Natural killer cell (primary cell): ENCODE measurements at places on chromosomes 16 and 17. TPM values are rescaled to one million over a fixed set of nuclear protein-coding genes. Genes with fewer than 3 reads are reported as not detected.

DNA sequence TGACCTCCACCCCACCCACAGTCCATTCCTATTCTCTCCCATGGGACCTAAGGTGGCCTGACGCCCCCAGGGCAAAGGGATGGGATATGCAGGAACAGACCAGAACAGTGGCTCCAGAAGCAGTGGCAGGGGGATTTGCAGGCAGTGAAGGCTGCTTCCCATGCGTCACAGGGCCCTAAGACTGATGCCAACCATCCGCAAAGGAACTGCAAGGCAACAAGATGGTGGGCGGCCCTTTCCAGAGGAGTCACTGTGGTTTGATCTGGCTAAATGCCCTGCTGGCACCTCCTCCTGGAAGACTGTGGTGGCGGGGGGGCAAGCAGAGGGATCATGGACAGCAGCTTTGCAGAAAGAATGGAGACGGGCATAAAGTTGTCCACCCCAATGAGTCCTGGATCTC lies 4.4 kb upstream of the SLC39A11 start:
- no peak overlapping the region for H3K27ac ChIP-seq
- DNase-seq = no peak
- H3K27me3 ChIP-seq = no peaks in the 10 kb centered on the region
- peaks cover 32% of the 10 kb centered on the region for H3K4me1 ChIP-seq

- no peaks in the 10 kb centered on the region for H3K4me1 ChIP-seq
- DNase-seq = no peak
- H3K4me3 ChIP-seq = no peak overlapping the region
- no peaks in the 10 kb centered on the region for H3K27me3 ChIP-seq
- H3K27ac ChIP-seq = no peak overlapping the region
- H3K36me3 ChIP-seq = peaks cover 17% of the 10 kb centered on the region
These were observed 8.8 kb downstream of the MBTD1 start for GRCh38 chr17:51251010-51251409.

DNA sequence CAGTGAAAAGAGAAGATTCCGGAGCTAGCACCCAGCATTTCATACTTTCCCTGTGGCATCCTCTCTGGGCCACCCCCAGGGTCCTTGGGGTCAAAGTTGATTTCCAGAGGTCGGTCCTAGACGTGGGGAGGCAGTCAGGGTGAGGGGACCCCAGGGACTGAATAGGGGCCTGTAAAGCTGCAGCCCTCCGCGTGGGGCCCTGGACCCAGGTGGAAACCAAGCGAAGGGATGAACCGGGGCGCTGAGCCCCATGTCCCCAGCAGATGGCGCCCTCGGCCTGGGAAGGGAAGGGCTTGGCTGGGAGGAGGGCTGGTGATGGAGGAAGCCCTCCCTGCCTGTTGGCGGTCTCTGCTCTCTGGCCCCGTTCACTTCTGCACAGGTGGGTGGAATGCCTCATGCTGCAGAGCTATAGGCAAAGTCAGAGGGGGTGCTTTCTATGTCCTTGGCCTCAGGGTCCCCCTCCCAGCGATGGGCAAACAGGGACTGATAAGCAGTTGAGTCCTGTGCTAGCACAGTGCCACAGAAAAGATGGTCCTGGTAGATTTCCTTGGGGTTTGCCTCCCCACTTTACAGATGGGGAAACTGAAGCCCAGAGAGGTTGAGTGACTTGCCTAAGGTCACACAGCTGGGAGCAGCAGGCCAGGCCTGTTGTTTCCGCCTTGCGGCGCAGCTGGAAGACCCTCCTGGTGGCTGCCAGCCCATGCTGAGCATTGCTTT lies 163.4 kb upstream of the CIBAR2 start:
- no peaks in the 10 kb centered on the region for H3K27me3 ChIP-seq
- no peak overlapping the region for H3K4me3 ChIP-seq
- H3K27ac ChIP-seq = no peak overlapping the region
- DNase-seq = peak; percentile 69

The TTLL6 gene
- total RNA-seq = not detected

- peak; percentile 57 for DNase-seq
- no peak overlapping the region for H3K4me3 ChIP-seq
- H3K4me1 ChIP-seq = peaks cover 6% of the 10 kb centered on the region
- no peak overlapping the region for H3K27ac ChIP-seq
- peaks cover 41% of the 10 kb centered on the region for H3K36me3 ChIP-seq
These were observed 276.5 kb downstream of the XYLT1 start for GRCh38 chr16:17194190-17194780.

- no peaks in the 10 kb centered on the region for H3K4me1 ChIP-seq
- no peak overlapping the region for H3K27ac ChIP-seq
- H3K36me3 ChIP-seq = peaks cover 15% of the 10 kb centered on the region
- H3K27me3 ChIP-seq = no peaks in the 10 kb centered on the region
- no peak overlapping the region for H3K4me3 ChIP-seq
These were observed 77.9 kb downstream of the MAP2K4 start for GRCh38 chr17:12098568-12098967.

The SEPHS2 gene
- 35.0 TPM for total RNA-seq

The KCNJ18 gene
- not detected for total RNA-seq

- H3K27ac ChIP-seq = no peak overlapping the region
- peaks cover 6% of the 10 kb centered on the region for H3K27me3 ChIP-seq
These were observed 3.3 kb downstream of the ITGA2B start for GRCh38 chr17:44386182-44386525.

- DNase-seq = no peak
- no peaks in the 10 kb centered on the region for H3K27me3 ChIP-seq
- H3K27ac ChIP-seq = no peak overlapping the region
- peaks cover 21% of the 10 kb centered on the region for H3K4me1 ChIP-seq
These were observed 26.0 kb downstream of the CBFB start for GRCh38 chr16:67054901-67055300.

DNA sequence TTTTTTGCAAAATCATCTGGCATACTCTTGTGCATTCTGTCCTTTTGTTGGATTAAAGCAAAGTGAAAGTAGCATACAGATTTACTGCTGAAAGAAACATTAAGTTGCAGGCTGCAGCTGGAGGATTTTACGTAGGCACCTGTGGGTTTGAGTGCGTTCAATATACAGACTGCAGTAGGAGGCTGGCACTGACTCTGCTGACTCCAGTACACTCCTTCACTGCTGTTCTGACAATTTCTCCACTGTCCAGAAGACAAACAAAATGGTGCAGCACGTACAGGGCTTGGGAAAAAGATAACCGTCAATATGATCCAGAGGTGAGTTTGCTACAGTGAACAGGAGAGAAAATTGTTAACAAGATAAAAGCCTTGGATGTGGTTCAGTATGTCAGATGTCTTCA lies 73.3 kb downstream of the TANC2 start:
- H3K4me1 ChIP-seq = no peaks in the 10 kb centered on the region
- H3K4me3 ChIP-seq = no peak overlapping the region
- DNase-seq = peak; percentile 4
- no peaks in the 10 kb centered on the region for H3K36me3 ChIP-seq
- no peaks in the 10 kb centered on the region for H3K27me3 ChIP-seq

The SNX20 gene
- 51.7 TPM for total RNA-seq

The PIK3R5 gene
- 254 TPM for total RNA-seq

GRCh38 chr16:71432906-71433305 lies 8.9 kb downstream of the TLE7 start:
- DNase-seq = no peak
- no peaks in the 10 kb centered on the region for H3K36me3 ChIP-seq
- no peak overlapping the region for H3K27ac ChIP-seq
- H3K4me3 ChIP-seq = no peak overlapping the region

GRCh38 chr17:40553694-40554534 lies 11.4 kb downstream of the CCR7 start:
- H3K36me3 ChIP-seq = peaks cover 4% of the 10 kb centered on the region
- H3K27ac ChIP-seq = peak overlapping the region; percentile 47
- no peak overlapping the region for H3K4me3 ChIP-seq

GRCh38 chr16:65617421-65617820 lies 495.6 kb upstream of the CDH11 start:
- no peaks in the 10 kb centered on the region for H3K36me3 ChIP-seq
- no peak overlapping the region for H3K27ac ChIP-seq
- no peak for DNase-seq
- H3K4me3 ChIP-seq = no peak overlapping the region
- no peaks in the 10 kb centered on the region for H3K27me3 ChIP-seq

- H3K27ac ChIP-seq = no peak overlapping the region
- no peaks in the 10 kb centered on the region for H3K27me3 ChIP-seq
- H3K36me3 ChIP-seq = peaks cover 36% of the 10 kb centered on the region
- no peak for DNase-seq
- H3K4me1 ChIP-seq = peaks cover 60% of the 10 kb centered on the region
- no peak overlapping the region for H3K4me3 ChIP-seq
These were observed 7.6 kb downstream of the SNN start for GRCh38 chr16:11675561-11676511.

- no peaks in the 10 kb centered on the region for H3K4me1 ChIP-seq
- H3K27me3 ChIP-seq = no peaks in the 10 kb centered on the region
- no peak overlapping the region for H3K27ac ChIP-seq
- H3K4me3 ChIP-seq = no peak overlapping the region
These were observed 147.9 kb downstream of the STXBP4 start for GRCh38 chr17:55116440-55116914.

- H3K27me3 ChIP-seq = no peaks in the 10 kb centered on the region
- H3K27ac ChIP-seq = no peak overlapping the region
- peaks cover 5% of the 10 kb centered on the region for H3K4me1 ChIP-seq
- DNase-seq = no peak
- H3K36me3 ChIP-seq = no peaks in the 10 kb centered on the region
These were observed 93.4 kb downstream of the IRX3 start for GRCh38 chr16:54193013-54193664.

DNA sequence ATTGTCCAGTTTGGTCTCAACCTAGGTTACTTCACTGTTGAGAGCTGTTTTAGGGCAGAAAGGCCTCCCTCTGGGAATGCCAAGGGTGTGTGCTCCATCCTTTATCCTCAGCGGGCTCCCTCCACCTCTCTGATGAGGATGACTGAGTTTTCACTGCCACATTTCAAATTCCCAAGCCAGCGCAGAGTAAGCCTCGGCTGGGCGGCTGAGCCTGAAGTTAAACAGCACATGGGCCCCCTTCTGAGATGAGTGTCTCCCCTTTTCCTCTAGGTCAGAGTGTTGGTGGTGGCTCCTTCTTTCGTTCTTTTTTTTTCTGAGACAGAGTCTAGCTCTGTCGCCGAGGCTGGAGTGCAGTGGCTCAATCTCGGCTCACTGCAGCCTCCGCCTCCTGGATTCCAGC lies 5.5 kb upstream of the GCSH start:
- H3K4me1 ChIP-seq = peaks cover 6% of the 10 kb centered on the region
- no peaks in the 10 kb centered on the region for H3K27me3 ChIP-seq
- no peak for DNase-seq
- no peak overlapping the region for H3K27ac ChIP-seq

The PERCC1 gene
- 0.83 TPM for total RNA-seq

The NPIPB13 gene
- 17.0 TPM for total RNA-seq

DNA sequence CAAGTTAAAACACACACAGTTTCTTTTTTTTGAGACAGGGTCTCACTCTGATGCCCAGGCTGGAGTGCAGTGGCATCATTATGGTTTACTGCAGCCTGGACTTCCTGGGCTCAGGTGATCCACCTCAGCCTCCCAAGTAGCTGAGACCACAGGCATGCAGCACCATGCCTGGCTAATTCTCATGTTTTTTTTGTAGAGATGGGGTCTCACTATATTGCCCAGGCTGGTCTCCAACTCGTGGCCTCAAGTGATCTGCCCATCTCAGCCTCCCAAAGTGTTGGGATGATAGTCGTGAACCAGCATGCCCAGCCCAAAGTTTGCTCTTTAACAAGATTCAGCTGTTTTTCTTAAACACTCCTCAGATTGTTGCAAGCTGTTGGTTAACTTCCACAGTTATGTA lies 39.0 kb downstream of the PRPSAP2 start:
- no peak overlapping the region for H3K27ac ChIP-seq
- no peak for DNase-seq
- H3K4me3 ChIP-seq = no peak overlapping the region
- peaks cover 6% of the 10 kb centered on the region for H3K36me3 ChIP-seq
- H3K27me3 ChIP-seq = no peaks in the 10 kb centered on the region

The SMIM5 gene
- 1.5 TPM for total RNA-seq

DNA sequence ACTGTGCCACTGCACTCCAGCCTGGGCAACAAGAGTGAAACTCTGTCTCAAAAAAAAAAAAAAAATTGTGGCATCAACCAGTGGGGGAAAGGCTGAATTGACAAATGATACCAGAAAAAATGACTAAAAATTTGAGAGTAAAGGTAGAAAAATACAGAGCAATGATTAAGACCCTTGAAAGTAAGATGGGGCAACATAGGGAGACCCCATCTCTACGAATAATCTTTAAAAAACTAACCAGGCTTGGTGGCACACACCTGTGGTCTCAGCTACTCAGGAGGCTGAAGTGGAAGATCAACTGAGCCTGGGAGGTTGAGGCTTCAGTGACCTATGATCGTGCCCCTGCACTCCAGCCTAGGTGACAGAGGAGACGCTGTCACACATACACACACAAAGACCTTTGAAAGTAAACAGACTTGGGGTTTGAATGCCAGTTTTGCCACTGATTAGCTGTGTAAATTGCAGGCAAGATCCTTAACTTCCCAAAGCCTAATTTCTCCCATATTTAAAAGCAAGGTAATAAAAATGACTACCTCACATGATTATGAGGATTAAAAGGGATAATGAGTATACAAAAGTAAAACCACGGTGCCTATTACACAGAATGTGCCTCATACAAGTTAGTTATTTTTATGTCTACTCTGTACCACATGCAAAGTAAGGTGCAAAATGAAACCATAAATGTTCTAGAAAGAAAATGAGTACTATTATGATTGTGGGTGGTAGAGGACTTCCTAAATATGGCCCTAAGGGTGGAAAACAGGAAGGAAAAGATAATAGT lies 21.7 kb upstream of the PAFAH1B1 start:
- H3K4me3 ChIP-seq = no peak overlapping the region
- no peaks in the 10 kb centered on the region for H3K4me1 ChIP-seq
- no peak overlapping the region for H3K27ac ChIP-seq
- H3K27me3 ChIP-seq = no peaks in the 10 kb centered on the region
- DNase-seq = no peak

The KCNJ16 gene
- not detected for total RNA-seq

DNA sequence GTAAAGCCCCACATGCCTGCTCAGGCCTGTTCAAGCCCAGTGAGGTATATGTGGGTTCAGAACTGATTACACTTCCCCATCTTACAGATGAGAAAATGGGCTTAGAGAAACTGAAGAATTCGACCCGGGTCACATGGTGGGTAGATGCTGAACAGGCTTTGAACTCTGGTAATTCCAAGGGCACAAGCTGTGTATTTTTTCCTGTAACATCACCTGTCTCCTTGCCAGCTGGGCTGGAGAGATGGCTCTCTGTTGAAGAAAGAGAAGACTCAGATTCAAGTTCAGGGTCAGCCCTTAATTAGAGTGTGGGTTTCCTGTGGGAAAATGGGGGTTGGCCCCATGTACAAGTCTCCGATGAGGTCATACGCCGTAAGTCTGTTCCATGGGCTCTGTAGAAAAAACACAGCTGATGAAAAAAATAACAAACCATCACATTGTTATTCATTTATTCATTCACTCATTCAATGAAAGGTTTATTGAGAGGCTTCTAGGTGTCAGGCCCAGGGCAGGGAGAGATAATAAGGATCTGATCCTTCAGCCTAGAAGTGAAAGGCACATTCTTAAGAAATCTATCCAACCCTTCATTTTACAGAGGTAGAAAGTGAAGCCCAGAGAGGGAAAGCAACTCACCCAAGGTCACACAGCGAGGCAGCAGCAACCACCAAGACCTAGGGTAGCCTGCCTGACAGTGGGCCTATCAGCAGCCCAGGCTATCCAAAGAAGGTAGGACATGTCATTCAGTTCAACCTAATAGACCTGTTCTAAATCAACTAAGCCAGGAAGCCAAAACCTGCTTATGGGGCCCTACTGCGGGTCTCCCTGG lies 482.8 kb downstream of the SOX9 start:
- H3K27ac ChIP-seq = no peak overlapping the region
- H3K27me3 ChIP-seq = no peaks in the 10 kb centered on the region
- H3K4me1 ChIP-seq = no peaks in the 10 kb centered on the region
- H3K4me3 ChIP-seq = no peak overlapping the region
- DNase-seq = no peak

The MPP2 gene
- total RNA-seq = 2.0 TPM

GRCh38 chr16:68363658-68364521 lies 53.1 kb downstream of the PRMT7 start:
- H3K4me1 ChIP-seq = peaks cover 37% of the 10 kb centered on the region
- DNase-seq = no peak
- peaks cover 9% of the 10 kb centered on the region for H3K36me3 ChIP-seq
- no peak overlapping the region for H3K27ac ChIP-seq
- H3K27me3 ChIP-seq = peaks cover 3% of the 10 kb centered on the region
